Left lobe of liver (tissue), 2 donors: ENCODE measurements at places on chromosomes 3 and 15.
A peak's percentile ranks its signal among the peaks of the same experiment; 100 is the strongest.

DNA sequence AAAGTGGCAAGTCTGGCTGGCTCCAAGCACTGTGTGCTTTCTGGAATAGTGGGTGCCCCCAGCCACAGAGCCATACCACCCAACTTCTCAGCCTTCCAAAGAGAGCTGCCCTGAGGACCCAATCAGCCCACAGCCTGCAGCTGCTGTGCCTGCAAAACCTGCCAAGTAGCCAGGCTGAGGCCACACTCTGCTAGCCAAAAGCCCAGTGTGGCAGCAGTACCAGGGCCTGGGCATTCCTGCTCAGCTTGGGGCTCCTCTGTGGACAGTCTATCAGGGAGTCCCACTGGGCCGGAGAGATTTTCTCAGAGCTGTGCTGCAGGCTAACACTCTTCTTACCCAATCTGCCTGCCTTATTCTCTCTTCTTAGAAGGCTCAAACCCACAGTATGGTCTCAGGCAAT lies 136.5 kb downstream of the TPRA1 start:
- no peak for DNase-seq

GRCh38 chr3:114496021-114496434 lies 202.2 kb downstream of the TIGIT start:
- peak; percentile 49 for DNase-seq

- no peak for DNase-seq
These were observed 289.2 kb downstream of the CTNNB1 start for GRCh38 chr3:41488501-41488900.

DNA sequence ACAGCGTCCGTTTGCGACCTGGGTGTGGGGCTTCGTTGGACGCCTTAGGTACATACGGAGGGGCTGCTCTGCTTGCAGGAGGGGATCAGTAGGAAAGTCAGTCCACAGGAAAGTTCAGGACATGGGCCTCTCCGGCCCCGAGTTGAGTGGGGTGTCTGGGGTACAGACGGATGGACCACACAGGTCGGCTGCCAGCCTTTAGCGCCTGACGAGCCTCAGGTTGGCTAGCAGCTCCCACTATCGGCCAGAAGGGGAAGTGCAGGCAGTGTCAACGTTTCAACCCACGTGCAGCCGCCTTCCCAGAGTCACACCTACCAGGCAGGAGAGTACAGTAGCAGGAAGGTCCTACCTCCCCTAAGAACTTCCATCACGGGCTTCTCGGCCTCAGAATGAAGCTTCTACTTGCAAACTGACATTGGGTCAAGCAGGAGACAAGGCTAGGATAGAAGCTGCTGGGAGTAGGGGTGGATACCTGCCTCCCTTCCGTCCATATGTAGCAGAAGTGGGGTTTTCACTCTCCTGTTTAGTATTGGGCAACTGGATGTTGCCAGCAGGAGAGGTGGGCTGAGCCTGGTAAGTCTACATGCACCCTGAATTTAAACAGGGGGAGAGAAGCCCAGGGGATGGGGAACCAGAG lies 1.8 kb upstream of the SCN5A start:
- peak; percentile 72 for DNase-seq

DNA sequence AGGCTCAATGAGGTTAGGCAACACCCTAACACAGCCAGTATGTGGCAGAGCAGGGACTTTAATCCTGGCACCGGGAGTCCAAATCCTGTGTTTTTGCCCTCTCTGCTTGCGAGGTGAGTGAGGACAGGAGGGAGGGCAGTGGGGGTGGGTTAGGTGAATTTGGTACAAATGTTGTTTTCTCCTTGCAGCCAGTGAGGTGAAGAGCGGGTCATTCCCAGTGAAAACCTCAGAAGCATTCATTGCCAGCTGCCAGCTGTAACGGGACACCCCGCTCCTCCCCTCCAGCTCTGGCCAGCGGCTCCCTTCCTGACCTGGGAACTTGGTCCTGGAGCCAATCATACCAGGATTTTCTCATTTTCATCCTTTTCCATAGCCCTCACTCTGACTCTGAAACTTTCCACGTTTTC lies 45.7 kb upstream of the RAB6B start:
- peak; percentile 75 for DNase-seq

GRCh38 chr3:65814845-65815578 lies 223.7 kb downstream of the MAGI1 start:
- DNase-seq: no peak

GRCh38 chr15:28861031-28861534 lies 12.6 kb upstream of the GOLGA6L7 start:
- no peak for DNase-seq

- DNase-seq: no peak
These were observed 215.0 kb upstream of the THBS1 start for GRCh38 chr15:39365873-39366272.

- DNase-seq: no peak
These were observed 51.0 kb upstream of the EIF5A2 start for GRCh38 chr3:170959457-170959856.

DNA sequence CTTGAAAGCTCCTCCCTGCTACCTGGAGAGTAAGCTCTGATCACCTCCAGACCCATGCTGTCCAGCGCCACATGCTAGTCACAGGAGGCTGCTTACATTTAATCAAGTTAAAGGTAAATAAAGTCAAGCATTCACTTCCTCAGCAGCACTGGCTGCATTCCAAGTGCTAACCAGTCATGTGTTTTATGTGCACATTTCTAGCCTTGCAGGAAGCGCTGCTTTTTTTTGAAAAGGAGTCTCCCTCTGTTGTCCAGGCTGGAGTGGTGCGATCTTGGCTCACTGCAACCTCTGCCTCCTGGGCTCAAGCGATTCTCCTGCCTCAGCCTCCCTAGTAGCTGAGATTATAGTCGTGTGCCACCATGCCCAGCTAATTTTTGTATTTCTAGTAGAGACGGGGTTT lies 279.2 kb downstream of the GABRG3 start:
- no peak for DNase-seq

GRCh38 chr3:66602237-66602636 lies 101.4 kb upstream of the LRIG1 start:
- DNase-seq: no peak

GRCh38 chr15:95799286-95800200 lies 531.0 kb upstream of the NR2F2 start:
- no peak for DNase-seq

DNA sequence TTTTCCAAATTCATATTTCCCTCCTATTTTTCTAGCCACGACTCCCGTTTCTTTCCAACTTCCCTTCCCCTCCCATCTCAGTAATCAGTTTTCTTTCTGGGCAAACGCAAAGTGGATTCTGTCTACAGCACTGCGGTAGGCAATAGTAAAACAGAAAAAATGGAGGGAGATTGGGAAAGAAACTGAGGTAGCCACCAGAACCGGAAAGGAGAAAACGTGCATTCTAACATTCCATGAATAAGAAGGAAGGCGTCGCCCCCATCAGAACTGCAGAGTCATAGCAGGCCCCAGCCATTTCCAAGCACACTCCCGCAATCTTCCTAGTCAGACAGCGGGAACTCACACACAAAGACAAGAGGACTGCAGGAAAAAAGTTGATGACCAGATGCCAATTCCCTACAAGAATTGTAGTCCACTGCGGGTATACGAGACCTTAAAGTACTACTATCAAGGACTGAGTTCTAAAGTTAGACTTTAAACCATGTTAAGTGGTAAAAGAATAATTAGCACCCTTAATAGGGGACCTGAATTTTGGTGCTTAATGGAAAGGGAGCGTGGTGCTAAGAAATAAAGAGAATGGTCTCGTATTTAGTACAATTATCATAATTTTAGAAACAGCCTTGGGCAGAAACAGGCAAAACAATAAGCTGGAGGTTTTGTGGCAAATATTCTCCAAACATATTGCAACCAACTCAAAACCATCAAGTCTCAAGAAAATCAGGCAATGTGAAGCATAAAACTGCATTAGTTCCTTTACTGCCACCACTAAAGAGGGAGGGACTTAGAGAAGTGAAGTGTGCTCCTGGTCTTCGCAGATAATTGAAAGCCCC lies 1.4 kb downstream of the PFN2 start:
- DNase-seq: no peak

GRCh38 chr3:52025453-52025852 lies 29.8 kb upstream of the RPL29 start:
- DNase-seq: no peak

DNA sequence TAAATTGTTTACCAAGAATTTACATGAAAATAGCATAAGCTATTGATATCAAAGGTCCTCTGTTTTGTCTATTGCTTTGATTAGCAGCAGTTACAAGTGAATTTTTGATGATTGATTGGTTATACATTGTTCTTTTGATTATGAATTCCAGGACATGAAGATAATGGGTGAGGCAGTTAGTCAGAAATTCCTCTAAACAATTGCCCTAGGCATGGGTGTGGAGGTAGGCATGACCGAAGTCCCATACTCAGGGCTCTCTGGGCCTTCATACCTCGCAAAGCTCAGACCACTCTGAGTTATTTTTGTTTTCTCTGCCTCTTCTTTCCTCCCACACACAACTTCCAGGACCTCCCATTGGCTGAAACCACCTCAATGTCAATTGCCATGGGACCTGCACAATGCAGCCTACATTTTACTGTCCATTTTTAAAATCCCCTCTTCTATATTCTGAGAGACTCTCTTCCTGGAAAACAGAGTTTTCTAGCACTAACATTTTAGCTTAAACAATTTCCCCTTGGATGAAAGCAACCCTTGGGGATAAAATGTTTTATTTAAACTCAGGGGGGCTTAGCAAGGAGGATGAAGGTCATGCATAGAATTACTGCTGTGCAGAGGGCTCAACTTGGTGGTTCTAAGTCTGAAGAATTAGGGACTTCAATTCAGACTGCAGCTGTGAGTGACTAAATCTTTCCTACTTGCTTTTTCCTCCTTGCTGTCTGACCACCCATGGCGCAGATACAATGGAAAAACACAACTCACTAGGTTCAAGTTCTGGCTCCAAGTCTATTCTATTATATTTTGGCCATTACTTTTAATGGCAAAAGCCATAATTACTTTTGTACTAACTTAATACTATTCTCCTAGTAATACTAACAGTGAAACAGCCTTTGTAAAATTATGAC lies 594.8 kb downstream of the NTRK3 start:
- no peak for DNase-seq

GRCh38 chr15:36797128-36797527 lies 217.7 kb downstream of the CDIN1 start:
- no peak for DNase-seq

DNA sequence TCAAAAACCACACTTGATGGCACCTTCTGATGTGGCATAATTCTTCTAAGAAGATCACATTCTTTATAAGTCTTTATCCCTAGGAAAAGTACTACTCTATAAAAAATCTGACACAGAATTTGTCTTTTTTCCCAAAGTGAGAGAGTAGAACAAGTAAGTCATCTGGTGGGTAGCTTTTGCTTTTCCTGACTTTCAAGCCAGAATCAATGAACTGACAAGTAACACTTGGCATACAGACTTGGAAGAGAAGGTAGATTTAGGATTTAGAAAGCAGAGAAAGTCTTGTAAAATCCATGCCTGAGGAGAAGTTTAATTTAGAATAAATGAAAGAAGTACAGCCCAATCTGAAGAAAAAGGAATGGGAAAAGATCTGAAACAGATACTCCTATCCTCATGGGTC lies 66.6 kb upstream of the TUSC7 start:
- no peak for DNase-seq

GRCh38 chr3:197592361-197593045 lies 36.7 kb upstream of the BDH1 start:
- DNase-seq: no peak

GRCh38 chr3:150830745-150831144 lies 67.8 kb upstream of the SIAH2 start:
- no peak for DNase-seq

- no peak for DNase-seq
These were observed 86.2 kb downstream of the CD47 start for GRCh38 chr3:108004647-108005046.

GRCh38 chr3:46997453-46998091 lies 18.1 kb downstream of the NBEAL2 start:
- DNase-seq: no peak

- DNase-seq: no peak
These were observed 367.3 kb downstream of the NAALADL2 start for GRCh38 chr3:175226444-175226843.

GRCh38 chr15:44082558-44083157 lies 112.4 kb downstream of the FRMD5 start:
- DNase-seq: no peak

- DNase-seq: no peak
These were observed 17.2 kb downstream of the TMOD3 start for GRCh38 chr15:51846463-51847230.

DNA sequence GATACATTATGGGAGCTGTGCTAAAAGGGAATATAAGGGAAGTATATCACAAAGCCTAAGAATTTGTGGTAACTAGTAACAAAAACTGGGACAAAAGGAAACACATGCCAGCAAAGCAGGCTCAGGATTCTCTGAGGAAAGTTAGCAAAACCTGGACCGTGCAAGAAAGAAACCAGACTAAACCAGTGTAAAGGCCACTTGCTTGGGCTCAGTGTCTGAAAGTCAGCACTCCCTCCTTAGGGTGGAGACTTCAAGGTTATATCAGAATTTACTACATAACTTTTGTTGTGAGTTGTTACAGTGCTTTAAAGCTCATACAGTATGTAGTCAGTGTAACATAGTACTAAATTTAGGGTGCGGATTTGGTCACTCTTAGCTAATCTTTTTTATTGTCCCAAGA lies 269.9 kb upstream of the GADL1 start:
- no peak for DNase-seq

DNA sequence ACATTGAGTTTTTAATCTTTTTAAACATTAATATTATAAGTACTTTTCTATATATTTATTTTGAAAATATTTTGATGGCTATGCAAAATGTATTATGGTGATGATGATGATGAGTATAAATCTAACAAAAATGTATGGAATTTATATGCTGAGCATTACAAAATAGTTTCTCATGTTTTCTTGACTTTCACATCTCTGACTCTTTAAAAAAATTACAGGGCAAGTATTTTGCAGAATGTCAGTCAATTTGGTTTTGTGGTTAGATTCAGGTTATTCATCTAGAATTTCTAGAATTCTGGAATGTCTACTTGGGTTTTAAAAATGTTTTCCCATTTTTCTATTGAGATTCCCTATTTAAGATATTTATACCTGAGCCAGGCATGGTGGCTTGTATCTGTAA lies 41.7 kb upstream of the ANP32A start:
- DNase-seq: no peak

DNA sequence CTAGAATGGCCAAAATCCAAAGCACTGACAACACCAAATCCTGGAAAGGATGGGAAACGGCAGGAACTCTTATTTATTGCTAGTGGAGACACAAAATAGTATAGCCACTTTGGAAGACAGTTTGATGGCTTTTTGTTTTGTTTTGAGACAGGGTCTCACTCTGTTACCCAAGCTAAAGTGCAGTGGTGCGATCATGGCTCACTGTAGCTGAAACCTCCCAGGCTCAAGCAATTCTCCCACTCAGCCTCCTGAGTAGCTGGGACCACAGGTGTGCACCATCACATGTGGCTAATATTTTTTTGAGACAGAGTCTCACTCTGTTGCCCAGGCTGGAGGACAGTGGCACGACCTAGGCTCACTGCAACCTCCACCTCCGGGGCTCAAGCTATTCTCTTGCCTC lies 27.3 kb upstream of the GPR160 start:
- DNase-seq: no peak

GRCh38 chr15:39814489-39814888 lies 31.8 kb upstream of the FSIP1 start:
- DNase-seq: no peak
